ENCODE measurements at places on chromosomes 4 and X. TPM values are rescaled to one million over a fixed set of nuclear protein-coding genes. Genes with fewer than 3 reads are reported as not detected.

The PRRG3 gene
- 0.49 TPM for total RNA-seq

DNA sequence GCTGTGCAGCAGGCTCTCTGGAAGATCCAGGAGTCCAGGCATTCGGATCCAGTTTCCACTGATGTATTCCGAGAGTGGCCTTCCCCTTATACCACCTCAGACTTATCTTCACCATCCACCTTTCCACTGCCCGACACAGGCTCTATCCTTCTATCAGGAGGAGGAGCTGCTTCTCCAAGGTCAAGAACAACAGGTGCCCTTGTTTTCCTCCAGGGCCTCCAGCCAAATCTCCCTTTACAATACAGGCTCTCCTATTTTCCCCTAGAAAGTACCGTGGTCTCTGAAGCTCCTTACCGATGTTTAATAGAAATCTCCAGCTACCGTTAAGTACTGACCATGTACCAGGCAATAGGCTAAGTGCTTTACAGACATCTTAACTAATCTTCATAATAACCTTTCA lies 61.3 kb downstream of the AFAP1 start:
- DNase-seq, result no peak

The CFP gene
- 0.18 TPM for total RNA-seq

GRCh38 chr4:139112650-139113049 lies 64.4 kb downstream of the ELF2 start:
- DNase-seq, result no peak

- no peak for DNase-seq
Measured at GRCh38 chr4:93289831-93290230, 538.7 kb upstream of the ATOH1 start.

DNA sequence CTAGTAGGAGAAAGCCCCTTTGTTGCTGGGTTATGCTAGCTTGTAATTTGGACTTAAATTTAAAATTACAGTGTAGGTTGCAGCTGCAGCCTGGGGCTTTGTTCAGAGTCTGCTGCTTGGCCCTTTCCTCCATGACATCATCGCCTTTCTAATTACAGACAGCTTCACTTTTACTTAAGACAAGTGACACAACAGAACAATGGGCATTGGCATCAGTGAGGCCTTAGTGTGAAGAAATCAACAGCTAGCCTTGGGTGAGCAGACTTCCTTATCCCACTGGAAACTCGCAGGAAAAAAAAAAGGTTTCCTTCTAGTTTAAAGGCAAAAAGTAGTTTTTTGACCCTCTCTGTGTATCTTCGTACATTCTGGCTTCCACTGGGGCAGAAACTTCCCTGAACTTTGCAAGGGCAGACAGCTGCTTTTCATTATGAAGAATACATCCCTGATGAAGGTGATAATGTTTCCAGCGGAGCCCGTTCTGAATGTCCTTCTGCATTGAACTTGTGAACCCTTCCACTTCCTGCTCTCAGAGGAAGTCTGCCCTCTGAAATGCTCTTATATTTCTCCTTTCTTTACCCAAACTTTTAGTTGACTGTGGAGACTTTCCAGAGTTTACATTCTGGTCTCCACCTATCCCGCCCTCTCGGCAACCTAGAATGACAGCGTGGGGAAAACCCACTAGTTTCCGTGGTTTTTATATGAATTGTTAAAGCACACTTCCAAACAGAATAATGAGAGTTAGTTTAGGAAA lies 123.2 kb upstream of the FAM9C start:
- DNase-seq, result peak; percentile 82

DNA sequence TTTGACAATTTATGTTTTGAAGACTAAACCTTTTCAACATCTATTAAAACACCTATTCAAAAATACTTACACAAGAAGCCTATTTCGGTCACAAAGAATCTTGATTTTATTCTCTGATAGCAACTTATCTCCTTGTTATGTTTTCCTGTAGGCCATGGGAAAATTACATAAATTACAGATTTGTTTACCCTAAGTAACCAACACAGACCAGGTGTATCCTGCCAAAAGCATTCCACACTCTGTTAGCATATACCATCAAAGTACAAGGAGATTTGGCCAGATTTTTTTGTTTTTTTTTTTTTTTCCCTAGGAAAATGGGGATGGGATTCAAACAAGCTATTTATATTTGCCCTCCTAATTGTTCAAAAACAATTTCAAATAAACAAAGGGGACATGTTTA lies 497.9 kb upstream of the MAGEB18 start:
- DNase-seq, result no peak

The STAP1 gene
- not detected for total RNA-seq
